Activated CD4-positive, alpha-beta T cell treated with anti-CD3 and anti-CD28 coated beads, Interleukin-2, amount 10 ng/mL, durations not matched to agents 24 days and 14 days (primary cell): ENCODE measurements at places on chromosomes 4 and X.

DNA sequence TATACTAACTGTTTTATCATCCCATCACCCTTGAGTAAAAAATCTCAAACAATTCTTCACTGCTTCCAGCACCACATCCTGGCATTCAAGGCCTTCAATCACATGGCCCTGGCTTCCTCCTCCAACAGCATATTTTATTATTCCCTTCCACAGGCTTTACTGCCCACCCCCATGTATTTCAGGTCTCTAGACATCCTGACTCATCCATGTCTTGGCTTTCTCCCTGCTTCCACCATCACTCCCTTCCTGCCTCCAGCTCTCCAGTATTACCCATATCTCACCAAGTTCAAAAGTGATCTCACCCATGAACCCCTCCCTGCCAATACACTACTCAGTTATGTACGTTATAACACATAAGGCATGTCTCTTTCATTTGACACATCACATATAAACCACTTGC, 34.7 kb upstream of the PLAC1 start:
- no peak for DNase-seq

GRCh38 chr4:57074744-57075143, 35.4 kb downstream of the IGFBP7 start:
- DNase-seq, result no peak

DNA sequence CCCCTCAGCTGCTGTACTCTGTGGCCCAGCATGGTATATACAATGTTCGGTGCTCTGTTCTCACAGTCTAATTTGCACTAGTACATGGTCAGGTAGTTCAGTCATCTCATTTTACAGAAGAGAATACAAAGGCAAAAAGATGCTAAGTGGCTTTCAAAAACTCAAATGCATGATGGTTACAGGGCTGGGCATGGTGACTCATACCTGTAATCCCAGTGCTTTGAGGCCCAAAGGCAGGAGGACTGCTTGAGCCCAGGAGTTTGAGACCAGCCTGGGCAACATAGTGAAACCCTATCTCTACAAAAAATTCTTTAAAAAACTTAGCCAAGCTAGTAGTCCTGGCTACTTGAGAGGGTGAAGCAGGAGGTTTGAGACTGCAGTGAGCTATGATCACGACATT, 210.5 kb upstream of the KIT start:
- DNase-seq, result no peak

GRCh38 chrX:39440799-39441284, 639.6 kb downstream of the MID1IP1 start:
- peak; percentile 57 for DNase-seq

GRCh38 chr4:76748649-76749048, 149.3 kb downstream of the SOWAHB start:
- peak; percentile 69 for DNase-seq

- DNase-seq, result no peak
Observed at GRCh38 chr4:11494232-11494631, 65.5 kb upstream of the HS3ST1 start.

- DNase-seq, result no peak
Observed at GRCh38 chrX:28347476-28347875, 239.8 kb upstream of the IL1RAPL1 start.

DNA sequence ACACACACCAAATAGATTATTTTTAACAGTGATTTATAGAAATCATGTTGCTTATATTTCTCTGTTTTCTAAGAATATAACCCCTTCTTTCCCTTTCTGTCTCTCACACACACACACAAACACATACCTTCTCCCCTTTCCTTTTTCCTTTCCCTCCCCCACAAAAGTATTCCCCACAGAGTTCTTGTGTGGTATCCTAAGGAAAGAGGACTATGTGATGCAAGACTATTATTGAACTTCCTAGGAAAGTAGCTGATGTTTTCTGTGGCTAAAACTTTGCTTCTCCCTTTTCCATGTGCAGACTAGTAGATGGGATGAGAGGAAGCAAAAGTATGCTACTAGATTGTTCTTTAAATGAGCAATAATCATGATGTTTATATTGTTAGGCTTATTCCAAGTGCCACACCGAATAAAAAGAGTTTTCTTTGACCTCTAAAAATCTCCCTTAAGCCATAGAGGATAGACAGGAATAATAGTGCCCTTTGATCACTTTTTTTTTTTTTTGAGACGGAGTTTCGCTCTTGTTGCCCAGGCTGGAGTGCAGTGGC, 38.7 kb downstream of the CPEB2 start:
- DNase-seq, result no peak

- peak; percentile 80 for DNase-seq
Observed at GRCh38 chr4:4386736-4387392, at the start of gene NSG1. TSS of gene NSG1 (plus strand) at chr4:4387102. CDS start at chr4:4387630, 528 bp downstream.

DNA sequence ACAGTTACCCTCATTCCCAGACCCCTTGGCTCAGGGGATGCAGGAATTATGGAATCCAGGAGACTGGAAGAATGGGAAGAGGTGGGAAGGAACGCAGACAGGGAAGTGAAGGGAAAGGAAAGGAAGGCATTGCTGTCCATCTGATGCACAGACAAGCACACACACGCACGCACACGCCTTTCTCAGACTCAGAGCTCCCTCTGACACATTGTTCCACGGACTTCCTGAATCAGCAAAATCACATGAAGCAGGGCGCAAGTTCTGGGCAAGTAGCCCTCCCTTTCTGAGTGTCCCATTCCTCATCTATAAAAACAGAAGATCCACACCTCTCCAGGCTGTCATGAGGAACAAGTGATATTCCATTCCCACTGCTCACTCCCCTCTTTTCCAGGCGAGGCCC, 13.2 kb downstream of the IQSEC2 start:
- DNase-seq, result no peak

DNA sequence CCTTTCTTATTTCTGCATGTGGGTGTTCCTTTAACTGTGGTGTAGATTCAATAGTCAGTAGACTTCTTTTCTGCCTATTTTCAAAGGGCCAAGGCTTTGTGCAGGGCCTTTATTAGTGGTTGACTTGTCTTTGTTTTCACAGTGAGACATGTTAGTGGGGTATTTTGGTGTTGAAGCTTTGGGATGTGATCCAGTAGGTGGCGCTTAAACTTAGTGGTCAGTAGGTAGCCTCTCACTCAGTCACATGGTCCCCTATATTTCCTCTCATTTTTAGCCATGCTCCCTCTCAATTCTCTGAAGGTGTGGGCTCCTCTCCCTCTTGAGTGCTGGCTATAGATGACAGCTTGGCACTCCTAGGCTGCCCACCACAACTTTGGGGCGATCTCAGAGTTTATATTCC, 23.4 kb upstream of the SLC10A7 start:
- DNase-seq, result no peak

GRCh38 chr4:138407329-138407728, 165.2 kb upstream of the SLC7A11 start:
- DNase-seq, result no peak
